ENCODE measurements at places on chromosomes 2 and 18.

DNA sequence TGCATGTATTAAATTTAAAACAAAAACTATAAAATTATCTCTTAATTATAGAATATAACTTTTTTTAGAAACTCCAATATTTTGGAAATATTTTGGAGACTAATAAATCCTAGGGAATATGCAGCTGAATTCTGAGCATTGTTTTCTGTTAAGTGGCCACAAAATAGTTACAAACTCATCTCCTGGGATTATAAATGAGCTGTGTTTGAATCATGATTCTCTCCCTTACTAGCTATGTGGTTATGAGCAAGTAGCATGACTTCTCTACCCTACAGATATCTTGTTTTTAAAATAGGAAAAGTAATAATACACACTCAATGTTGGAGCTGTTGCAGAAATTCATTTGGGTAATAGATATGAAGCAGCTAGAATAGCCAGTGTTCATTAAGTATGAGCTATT lies 137.9 kb upstream of the ITGA4 start:
- no peak for DNase-seq

DNA sequence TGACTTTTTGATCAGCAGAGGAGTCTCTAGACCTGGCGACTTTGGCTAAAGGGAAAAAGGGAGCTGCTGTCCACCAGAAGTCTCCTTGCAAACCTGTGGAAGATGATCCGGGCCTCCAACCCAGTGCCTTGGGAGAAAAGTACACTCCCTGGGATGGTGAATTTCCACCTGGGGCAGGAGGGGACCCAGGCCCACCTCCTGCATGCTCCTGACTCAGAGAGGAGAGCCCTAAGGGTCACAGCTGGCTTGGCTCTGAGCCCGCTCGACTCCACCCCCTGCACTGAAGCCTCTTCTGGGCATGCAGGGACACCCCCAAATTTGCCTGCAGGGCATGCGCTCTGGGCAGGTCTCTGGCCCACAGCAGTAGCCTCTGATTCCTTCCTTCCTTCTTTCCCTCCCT lies 66.5 kb downstream of the PDCL3 start:
- no peak for DNase-seq

GRCh38 chr2:221254299-221254698 lies 317.8 kb downstream of the EPHA4 start:
- no peak for DNase-seq

GRCh38 chr2:144998435-144998834 lies 478.5 kb upstream of the ZEB2 start:
- no peak for DNase-seq

GRCh38 chr18:43060020-43060419 lies 55.5 kb downstream of the RIT2 start:
- DNase-seq, result no peak

DNA sequence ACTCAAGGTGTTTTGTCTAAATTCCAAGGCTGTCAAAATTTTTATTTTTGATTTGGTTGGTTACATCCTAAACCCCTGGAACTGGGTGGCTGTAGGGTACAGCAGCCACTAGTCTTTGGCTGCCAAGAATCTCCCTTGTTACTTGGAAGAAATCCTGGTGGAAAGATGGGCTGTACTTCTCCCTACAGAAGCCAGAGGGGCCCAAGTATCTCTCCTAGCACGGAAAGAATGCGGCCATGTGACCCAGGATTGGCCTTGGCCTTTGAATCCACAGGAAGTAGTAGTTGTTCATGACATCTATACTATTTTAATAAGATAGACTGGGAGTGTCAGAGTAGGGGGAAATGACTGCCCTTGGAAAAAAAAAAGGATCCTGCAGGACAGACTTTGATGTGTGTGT lies 54.4 kb upstream of the MYO3B start:
- no peak for DNase-seq

DNA sequence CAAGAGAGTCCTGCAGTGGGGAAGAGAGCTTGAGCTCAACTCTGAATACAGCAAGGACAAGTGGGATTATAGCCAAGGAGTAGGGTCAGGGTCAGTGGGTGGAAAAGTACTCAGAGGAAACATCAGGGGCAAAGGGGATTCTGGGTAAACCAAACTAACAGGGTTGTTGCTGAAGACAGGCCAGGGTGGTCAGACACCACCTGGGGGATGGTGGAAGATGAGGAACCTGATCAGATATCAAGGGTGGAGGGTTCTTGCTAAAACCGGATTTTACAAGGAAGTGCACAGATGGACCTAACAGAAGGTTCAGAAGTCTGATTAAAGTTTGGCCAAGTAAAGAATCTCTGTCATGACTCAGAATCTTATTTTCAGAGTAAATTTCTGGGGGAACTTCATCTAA lies 16.5 kb downstream of the OSBPL1A start:
- no peak for DNase-seq

GRCh38 chr2:235570256-235570655 lies 76.4 kb downstream of the AGAP1 start:
- DNase-seq, result no peak

DNA sequence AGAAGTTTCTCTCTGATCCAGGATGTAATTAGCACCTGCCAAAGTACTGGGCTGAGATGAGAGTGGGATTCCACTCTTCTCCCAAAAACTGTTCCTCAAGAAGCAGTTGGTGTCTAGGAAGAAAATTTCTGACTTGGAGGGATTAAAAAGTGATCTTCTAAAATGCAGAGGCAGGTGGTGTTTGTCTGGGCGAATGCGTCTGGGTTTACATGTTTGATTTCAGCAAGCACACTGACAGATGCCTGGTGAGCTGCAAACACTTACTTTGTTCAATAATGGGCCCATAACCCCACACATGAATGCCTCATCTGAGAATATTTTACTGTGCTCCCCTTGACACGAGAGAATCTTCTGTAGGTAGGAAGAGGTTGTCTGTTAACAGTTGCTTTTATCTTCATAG lies 24.3 kb upstream of the KCNF1 start:
- no peak for DNase-seq
